Stimulated activated CD8-positive, alpha-beta memory T cell treated with anti-CD3 and anti-CD28 coated beads, Interleukin-7, amount 100 ng/mL, for 1 hour (primary cell): ENCODE measurements at places on chromosomes 6 and 20.

GRCh38 chr6:119463081-119463626, 113.6 kb upstream of the MAN1A1 start:
- DNase-seq = no peak

- DNase-seq = no peak
These were observed 1.7 kb downstream of the STX16 start for GRCh38 chr20:58652606-58653294.

GRCh38 chr20:2342243-2342642, 38.5 kb upstream of the TGM6 start:
- no peak for DNase-seq

- no peak for DNase-seq
These were observed 628 bp downstream of the RBM24 start for GRCh38 chr6:17281497-17282481.

DNA sequence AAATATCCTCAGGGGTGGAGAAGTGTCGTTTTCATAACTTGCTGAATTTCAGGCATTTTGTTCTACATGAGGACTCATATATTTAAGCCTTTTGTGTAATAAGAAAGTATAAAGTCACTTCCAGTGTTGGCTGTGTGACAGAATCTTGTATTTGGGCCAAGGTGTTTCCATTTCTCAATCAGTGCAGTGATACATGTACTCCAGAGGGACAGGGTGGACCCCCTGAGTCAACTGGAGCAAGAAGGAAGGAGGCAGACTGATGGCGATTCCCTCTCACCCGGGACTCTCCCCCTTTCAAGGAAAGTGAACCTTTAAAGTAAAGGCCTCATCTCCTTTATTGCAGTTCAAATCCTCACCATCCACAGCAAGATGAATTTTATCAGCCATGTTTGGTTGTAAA, 20.3 kb upstream of the MAPK13 start:
- DNase-seq = no peak

GRCh38 chr6:133992992-133993680, 40.1 kb downstream of the TBPL1 start:
- no peak for DNase-seq

DNA sequence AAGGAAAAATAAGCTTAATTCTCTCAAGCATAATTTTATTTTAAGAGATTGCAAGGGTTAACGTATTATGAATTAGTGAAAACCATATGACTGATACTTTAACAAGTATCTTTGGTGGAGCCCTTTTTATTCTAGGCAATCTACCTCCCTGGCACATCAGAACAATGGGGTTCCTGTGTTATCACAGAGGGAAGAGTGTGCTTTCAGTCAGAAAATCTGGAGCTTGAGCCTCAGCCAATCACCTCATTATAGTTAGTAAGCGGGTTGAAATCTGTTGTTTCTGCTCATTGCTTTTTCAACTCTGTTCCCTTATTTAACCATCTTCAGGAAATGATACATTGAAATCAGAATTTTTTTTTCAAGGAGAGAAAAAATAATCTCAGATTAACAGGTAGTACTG, 391 bp downstream of the ADGRF1 start:
- no peak for DNase-seq

GRCh38 chr6:152012227-152012626, 204.7 kb downstream of the ESR1 start:
- no peak for DNase-seq

DNA sequence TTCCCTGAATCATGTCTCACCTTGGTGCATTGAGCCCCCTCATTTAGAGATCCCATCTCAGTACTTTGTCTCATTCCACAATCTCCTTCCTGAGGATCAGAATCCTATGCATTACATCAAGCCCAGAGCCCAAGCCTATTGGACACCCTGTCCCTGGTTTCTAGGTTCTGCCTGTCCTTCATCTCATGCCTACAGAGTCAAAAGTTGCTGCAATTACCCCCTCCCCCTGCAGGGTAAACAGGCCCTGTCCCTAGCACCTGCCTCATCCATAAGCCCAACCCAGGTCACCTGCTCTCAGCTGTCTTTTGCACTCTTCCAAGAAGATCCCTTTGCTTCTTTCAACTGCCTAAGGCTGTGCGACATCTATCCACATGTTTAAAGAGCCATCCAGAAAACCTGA, 93.9 kb downstream of the SPTLC3 start:
- no peak for DNase-seq
